ENCODE measurements at places on chromosomes 5 and 9. TPM values are rescaled to one million over a fixed set of nuclear protein-coding genes. Genes with fewer than 3 reads are reported as not detected.

- no peak for DNase-seq
These were observed 80.9 kb upstream of the CPEB4 start for GRCh38 chr5:173807181-173807655.

DNA sequence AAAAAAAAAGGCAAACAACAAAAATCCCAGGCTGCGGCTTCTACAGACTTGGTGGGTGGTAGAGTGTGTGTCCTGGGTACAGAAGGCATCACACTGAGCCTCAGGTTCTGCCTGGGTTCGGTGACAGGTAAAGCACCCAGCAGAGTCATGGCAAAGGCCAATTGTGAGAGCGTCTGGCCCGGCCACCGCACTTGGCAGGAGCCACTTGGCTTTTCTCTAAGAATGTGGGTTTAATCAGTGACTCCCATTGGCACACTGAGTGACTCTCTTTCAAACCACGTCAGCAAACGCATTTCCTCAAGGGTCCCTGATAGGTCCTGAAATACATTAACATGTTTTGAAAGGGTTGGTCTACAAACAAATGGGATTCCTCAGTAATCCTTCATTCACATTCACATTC is 17.0 kb downstream of the COL23A1 start:
- DNase-seq = no peak

GRCh38 chr9:88339317-88339716 is 48.9 kb upstream of the SPIN1 start:
- no peak for DNase-seq

DNA sequence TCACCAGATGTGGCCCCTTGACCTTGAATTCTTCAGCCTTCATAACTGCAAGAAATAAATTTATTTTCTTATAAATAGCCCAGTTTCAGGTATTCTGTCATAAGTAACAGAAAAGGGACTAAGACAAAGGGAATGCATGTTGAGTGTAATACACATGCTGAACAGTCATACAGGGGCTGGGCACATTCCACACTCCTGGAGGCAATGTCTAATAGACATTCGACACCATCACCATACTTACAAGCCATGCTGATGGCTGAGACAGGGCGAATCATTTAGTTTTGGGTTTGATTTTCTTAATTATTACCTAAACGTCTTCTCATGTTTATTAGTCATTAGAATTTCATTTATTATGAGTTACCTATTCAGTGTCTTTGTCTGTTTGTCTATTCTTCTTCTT is 68.5 kb downstream of the TENT4A start:
- DNase-seq = no peak

DNA sequence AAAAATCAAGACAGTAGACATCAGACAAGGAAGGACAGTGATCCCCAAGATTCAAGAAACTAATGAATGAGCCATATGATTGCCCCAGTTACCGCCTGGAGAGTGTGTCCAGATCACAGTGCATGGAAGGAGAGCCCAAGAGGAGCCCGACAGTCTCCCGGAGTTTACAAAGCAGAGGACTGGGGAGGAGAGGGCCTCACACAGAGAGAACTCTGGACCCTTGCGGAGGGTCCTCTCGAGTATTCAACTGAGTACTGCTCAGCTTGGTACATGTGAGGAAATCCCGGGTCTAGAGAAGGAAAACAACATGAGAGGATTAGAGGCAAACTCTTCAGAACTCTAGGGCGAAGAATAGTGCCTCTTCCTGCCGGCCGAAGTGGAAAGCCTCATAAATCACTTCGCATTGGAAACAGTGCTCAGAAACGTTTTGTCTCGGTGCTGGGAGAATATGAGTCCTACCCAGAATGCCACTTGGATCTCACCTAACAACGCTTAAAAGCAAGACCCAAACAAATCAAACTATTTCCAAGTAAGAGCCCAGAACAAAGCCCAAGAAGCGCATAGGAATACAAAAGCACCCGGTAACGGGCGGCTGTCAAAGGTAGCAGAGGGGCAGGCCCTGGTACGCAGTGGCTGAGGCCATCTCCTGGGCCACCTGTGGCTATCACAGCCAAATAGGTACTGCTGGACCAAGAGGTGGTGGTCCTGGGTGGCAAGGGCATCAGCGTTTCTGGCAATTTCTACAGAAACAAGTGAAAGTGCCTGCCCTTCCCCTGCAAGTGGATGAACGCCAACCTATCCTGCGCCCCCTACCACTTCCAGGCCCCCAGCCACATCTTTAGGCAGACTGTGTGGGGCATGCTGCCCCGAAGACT is 36.0 kb downstream of the FAM78A start:
- DNase-seq = no peak

DNA sequence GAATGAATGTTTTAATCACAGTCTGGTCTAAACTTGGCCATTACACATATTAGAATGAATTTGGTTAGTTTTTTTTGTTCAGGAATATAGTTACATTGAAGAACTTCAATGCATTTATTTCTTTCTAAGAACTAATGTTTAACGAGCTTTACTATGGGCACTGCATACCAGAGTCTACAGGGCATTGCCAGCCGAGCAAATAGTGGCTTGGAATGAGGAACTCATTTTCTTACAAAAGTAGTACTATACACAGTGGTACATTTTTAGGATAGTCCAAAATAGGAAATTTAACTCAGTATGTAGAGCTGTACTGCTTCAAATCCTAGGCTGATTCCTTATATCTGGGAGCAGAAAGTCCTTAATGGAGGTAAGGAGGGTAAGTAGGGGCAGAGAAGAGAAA is 155.4 kb downstream of the CARTPT start:
- no peak for DNase-seq

DNA sequence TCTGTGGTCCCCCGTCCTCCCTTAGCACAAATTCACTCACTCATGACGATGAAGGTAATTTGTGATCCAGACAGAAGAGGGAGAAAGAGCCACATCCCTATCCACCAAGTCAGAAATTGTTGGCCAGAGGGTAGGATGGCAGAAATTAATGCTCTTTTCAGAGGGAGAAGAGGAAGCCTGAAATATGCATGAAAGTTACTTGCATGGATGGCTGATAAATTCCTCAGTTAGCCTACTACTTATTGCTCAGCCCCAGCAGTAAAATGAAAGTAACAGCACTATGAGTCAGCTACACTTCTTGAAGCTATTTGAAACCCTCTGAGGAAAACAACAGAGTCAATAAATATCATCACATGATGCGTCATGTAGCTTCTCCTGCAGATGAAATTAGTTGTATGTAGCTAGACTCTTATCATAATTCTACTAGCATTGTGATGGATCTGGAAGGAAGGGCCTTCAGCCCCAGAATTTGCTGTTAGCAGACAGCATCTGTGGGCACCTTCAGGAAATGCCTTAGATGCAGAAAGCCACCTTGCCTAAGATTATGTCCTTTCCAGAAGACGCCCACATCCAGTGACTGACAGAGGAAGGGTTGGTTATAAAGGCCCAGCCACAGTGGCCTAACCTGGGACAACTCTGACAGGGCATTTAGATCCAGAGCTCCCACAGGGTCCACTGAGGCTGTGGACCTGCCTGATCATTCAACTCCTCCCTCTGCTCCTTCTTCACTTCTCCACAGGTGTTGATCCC is 81.2 kb upstream of the CCDC112 start:
- no peak for DNase-seq

GRCh38 chr5:115229606-115230005 is 33.1 kb downstream of the PGGT1B start:
- no peak for DNase-seq

- no peak for DNase-seq
These were observed 21.3 kb downstream of the FGF1 start for GRCh38 chr5:142664636-142665035.

DNA sequence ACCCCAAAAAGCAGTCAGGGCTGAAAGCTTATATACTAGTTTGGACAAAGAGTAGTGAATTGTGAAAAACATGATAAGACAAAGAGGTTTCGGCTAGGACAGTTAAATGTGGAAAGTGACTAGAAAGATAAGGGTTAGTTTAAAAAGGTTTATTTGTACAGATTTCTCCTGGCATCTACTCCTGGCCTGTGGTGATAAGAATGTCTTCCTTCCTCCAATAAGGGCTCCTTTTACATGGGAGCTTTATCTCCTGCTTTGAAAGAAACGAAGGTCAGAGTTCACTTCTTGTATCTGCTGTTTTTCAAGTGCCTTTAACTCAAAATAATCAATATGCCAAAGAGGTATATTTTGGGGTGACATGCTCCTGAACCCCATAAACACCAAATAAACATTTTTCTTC is 776.1 kb upstream of the COX7C start:
- no peak for DNase-seq

PCDHGC5 gene
- not detected for total RNA-seq

MEGF10 gene
- total RNA-seq = 0.56 TPM

IFNA2 gene
- total RNA-seq = not detected

GABRB2 gene
- not detected for total RNA-seq

NUDT12 gene
- 2.2 TPM for total RNA-seq

ARID3C gene
- total RNA-seq = 0.29 TPM

CMYA5 gene
- 0.32 TPM for total RNA-seq
